T-helper 17 cell (primary cell): ENCODE measurements at places on chromosomes 5 and 9.

- H3K4me3 ChIP-seq: no peak overlapping the region
- no peak for DNase-seq
- peaks cover 31% of the 10 kb centered on the region for H3K27me3 ChIP-seq
- H3K36me3 ChIP-seq: no peaks in the 10 kb centered on the region
These were observed 95.5 kb upstream of the PUM3 start for GRCh38 chr9:2939368-2939767.

DNA sequence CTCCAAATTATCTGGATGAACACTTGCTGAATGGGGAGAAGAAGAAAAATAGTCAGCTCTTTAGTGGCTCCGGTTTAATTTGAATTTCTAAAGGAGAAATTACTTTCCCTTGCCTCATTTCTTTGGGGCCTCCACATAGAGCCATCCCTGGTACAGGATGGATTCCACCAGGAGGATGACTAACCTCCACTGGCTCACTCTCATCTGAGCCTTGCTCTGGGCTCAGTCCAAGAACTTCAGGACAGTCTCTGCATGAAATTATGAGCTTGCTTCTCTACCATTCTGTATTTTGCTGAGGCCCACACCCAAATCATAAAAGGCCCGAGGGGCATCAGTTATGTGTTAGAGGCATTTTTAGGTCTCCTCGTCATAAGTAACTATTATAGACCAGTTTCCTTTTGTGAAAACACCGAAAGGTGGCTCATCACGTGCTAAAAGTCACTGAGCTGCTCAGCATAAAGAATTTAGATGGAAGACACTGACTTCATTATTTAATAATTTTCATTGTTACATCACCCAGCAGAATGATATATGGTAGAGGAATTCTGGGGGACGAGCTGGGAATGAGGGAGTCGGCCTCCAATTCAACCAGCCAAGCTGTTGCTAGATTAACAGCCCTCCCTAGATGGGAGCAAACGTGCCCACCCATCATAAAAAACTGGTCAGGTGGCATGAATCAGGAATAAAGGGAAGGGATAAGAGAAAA lies 222.1 kb downstream of the TARS1 start:
- no peak for DNase-seq
- no peak overlapping the region for H3K27ac ChIP-seq
- no peaks in the 10 kb centered on the region for H3K4me1 ChIP-seq
- no peak overlapping the region for H3K4me3 ChIP-seq
- H3K27me3 ChIP-seq: peaks cover 6% of the 10 kb centered on the region

GRCh38 chr5:27311544-27311943 lies 273.2 kb upstream of the CDH9 start:
- no peak for DNase-seq
- H3K27ac ChIP-seq: no peak overlapping the region
- H3K4me1 ChIP-seq: no peaks in the 10 kb centered on the region
- H3K27me3 ChIP-seq: no peaks in the 10 kb centered on the region
- no peak overlapping the region for H3K4me3 ChIP-seq

GRCh38 chr9:1713841-1714240 lies 301.3 kb upstream of the SMARCA2 start:
- DNase-seq: no peak
- no peak overlapping the region for H3K4me3 ChIP-seq
- peaks cover 40% of the 10 kb centered on the region for H3K27me3 ChIP-seq
- no peaks in the 10 kb centered on the region for H3K36me3 ChIP-seq
- no peaks in the 10 kb centered on the region for H3K4me1 ChIP-seq
- H3K27ac ChIP-seq: no peak overlapping the region

DNA sequence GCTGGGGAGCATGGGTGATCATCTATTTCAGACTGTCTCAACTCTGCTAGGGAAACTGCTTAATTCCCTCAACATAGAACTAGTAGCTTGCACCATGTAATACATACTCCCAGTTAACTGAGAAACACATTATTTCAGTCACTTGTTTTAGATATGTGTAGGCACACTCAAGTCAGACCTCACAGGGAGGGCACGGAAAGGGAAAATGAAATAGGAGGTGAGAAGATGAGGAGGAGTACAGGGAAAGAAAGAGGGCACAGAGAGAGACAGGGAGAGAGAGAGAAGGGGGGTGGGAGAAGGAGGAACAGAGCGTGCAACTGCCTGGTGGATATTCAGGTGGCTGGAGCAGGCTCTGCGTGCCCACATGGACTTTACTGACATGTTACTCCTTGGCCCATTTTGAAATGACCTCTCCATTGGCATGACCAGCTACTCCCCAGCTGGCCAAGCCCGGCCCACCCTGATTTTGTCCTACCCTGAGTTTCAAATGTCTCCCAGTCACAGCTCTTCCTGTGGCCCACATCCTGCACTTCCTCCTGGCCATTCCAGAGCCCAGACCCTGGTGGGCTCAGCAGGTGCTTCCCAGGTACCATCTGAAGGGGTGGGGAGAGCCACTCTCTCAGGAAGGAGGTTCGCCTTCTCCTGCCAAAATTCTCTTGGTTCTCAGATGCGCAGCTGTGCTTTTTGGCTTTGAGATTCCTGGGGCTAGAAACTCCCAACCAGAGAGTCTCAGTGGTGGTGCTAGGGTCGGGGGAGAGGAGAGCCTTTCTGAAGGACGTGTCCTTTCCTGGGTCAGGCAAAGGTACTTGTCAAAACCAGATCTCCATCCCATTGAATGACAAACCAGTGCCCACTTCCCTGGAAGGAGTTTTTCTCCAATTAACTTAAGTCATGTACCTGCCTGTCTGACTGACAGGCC lies 229.4 kb downstream of the FSTL4 start:
- DNase-seq: no peak
- H3K27ac ChIP-seq: no peak overlapping the region
- no peaks in the 10 kb centered on the region for H3K36me3 ChIP-seq
- no peak overlapping the region for H3K4me3 ChIP-seq
